ENCODE measurements at places on chromosomes 11 and 22.

- DNase-seq = no peak
Observed at GRCh38 chr22:45194686-45195085, 31.0 kb downstream of the NUP50 start.

DNA sequence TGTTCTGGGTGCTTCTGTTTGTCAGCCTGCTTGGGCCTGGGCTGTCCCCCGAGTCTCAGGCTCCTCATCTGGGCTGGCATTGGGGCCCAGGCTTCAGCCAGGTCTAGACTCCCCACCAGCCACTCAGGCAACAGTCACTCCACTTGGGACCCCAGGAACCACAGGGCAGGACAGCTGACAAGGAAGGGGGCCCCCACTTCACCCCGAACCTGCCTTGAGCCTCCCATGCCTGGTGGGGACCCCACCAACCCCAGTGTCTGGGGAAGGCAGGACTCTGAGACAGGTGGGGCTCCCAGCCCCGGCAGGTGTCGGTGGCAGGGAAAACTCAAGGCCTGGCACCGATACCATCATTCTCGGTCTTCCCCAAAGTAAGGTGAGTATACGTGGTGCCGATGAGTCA lies 11.7 kb upstream of the LTO1 start:
- DNase-seq = no peak

DNA sequence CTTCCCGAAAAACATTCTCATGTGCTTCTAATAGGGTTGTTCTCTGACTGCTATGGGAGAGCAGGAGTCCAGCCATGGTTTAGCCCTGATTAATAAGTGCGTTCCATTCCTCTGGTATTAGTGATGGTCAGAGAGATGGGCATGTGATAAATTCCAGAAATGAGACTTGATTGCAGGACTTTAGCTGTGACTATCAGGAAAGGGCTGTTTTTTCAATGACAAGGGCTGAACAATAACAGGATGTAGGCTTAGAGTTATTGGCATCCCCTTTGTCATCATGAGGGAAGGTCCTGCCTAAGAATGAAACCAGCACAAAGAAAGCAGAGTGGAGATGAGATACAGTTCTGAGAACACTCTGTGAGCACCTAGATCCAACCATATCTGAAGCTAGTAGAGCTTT lies 494.6 kb downstream of the MIAT start:
- DNase-seq = no peak

DNA sequence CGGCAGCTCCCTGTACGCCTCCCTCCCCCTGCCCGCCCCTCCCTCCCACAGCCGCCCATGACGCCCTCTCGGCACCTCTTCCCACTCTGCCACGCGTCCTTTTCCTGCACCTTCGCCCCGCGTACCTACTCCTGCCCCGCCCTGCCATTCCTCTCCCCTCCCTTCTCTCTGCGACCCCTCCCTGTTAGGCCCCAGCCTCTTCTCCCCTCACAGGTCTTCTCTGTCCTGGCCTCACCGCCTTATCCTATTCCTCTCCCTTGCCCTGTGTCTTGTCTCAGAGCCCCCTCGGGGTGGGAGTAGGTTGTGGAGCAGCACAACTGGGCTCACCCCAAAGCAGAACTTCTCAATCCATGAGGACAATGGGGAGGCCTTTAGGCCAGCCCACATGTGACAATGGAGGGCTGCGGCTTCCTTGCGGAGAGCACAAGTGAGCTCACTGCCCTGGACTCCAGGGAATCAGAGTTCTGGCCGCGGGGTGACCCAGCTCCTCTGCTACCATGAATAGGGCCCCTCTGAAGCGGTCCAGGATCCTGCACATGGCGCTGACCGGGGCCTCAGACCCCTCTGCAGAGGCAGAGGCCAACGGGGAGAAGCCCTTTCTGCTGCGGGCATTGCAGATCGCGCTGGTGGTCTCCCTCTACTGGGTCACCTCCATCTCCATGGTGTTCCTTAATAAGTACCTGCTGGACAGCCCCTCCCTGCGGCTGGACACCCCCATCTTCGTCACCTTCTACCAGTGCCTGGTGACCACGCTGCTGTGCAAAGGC lies 539 bp downstream of the SLC35C1 start:
- DNase-seq = no peak

DNA sequence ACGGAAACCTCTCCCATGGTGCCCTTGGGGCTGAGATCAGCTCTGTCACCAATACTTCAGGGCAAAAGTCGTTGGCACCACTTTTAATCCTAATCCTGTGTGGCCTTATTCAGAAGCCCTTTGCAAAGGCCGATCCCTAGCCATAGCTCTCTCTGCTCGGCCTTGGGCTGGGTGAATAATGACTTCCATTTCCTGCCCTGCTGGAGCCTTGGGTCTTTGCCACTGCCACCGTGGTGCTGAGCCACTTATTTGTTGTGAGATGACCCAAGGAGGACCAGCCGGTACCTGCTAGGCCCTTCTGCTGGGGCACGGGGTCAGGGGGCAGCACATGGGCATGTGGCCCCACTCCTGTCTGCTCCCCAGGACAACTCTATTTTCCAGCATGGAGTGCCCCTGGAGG lies 188.2 kb downstream of the ST3GAL4 start:
- no peak for DNase-seq
